NCI-H187 treated with DMSO at 0.1 percent for 48 hours (cell line): ENCODE measurements at places on chromosomes 3 and 15.

GRCh38 chr3:189309400-189309975 lies 137.7 kb downstream of the TPRG1 start:
- no peak for DNase-seq

GRCh38 chr3:100136921-100137320 lies 22.6 kb upstream of the FILIP1L start:
- no peak for DNase-seq

- DNase-seq, result no peak
Observed at GRCh38 chr15:50116477-50116876, 2.6 kb downstream of the ATP8B4 start.

GRCh38 chr3:49791571-49791970 lies 5.2 kb upstream of the IP6K1 start:
- DNase-seq, result no peak

- no peak for DNase-seq
Observed at GRCh38 chr15:42184296-42184695, 23.8 kb downstream of the VPS39 start.

DNA sequence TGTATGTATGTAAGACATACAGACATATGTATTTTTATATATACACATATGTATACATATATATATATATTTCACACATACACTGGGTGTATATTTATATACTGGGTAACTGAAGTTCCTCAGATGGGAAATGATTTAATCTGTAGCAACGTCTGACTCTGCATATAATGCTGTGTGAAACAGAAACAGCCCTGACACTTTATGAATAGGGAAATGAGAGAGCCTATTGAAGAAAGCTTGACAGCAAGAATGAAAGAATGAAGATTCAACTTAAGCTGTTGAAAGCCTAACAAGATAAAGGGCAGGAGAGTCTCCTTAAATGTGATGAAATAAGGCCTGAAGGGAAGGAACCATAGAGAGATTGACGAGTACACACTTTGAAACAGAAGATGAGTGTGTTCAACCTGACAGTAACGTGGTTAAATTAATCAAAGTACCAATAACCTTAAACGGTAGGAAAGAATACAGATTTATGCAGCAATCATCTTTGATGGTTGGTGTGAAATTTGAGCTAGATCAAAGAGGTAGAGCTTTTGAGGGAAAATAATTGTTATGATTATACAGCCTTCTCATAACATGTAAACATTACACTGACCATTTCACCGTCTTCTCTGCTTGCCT lies 169.9 kb downstream of the MECOM start:
- DNase-seq, result no peak

DNA sequence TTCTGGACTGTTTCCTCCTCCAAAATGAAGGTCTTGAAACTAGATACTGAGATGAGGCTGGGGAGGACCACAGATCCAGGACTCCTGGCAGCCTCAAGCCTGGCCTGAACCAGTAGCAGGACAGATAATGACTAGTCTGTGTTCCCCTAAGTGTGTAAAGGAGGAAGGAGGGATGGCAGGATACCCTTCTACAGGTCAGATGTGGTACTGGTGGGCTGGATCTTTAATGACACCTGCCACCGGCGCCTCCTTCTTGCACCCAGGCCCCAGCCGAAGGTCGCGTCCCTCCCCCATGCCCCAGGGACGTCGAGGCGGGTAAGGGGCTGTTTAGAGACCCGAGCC lies 556 bp downstream of the USP19 start:
- no peak for DNase-seq

GRCh38 chr3:170815340-170815739 lies 54.7 kb downstream of the RPL22L1 start:
- DNase-seq, result peak; percentile 21

DNA sequence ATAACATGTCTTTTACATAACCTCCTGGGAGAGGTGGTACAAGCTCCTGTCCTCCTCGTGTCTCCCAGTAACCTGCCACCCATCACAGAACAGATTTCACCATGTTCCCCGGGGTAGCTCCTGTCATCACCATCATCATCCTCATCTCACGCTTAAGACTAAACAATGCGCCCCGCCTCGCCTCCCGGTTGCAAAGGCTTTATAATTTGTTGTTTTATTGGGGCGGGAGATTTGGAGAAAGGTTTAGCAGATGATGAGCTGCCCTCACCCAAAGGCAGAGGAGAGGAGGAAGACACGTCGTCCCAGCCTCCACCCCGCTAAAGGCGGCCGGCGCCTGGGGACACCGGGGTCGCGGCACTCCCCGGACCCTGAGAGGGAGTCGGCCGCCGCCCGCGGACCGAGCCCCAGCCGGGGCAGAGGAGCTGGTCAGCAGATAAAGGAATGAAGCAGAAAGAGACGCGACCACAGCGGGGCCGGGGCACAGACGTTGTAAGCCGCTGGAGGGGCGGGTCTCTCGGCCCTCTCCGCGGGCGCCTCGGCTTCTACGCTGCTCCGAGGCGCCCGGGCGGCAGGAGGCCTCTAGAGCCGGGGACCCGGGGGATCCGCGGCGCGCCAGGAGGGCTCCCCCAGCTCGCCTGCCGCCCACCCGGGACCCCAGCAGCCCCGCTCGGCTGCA lies 589 bp downstream of the HERC1 start:
- no peak for DNase-seq

GRCh38 chr3:159830523-159831154 lies 158.0 kb upstream of the IL12A start:
- no peak for DNase-seq

- DNase-seq, result no peak
Observed at GRCh38 chr3:118110211-118110610, 924.4 kb downstream of the IGSF11 start.

DNA sequence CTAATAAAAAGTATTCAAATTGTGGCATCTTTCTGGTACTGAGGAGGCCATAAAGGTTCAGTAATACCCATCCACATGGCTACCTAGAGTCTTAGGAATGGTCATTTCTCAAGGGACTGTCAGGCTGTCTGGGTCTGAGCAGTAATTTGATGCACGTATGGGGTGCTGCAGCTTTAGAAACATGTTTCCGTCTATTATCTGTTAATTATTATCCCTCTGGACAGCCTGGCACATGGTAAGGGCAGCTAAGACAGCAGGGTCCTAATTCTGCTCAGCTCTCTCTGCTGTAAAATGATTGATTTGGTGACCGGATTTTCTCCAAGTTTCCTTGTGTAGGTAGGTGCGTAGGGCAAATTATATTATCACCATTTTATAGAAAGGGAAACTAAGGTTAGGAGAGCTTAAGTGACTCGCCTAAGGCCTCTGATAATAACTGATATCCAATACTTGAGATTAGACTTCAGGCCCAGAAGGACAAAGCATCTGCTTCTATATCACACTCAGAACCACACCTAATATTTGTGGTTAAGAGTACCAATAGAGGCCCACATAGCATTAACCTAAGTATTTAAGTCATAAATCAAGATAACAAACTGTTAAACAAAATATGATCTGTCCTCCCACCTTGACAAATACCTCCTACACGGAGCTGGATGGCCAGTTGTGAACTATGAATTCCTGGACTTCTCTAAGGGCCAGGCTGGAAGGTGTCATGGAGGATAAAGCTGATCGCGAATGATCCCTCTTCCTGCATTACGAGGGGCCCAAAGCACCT lies 2.9 kb upstream of the RAP2B start:
- DNase-seq, result no peak

GRCh38 chr3:173501931-173502489 lies 104.5 kb downstream of the NLGN1 start:
- DNase-seq, result no peak

- DNase-seq, result no peak
Observed at GRCh38 chr3:149532489-149533180, 58.1 kb downstream of the TM4SF4 start.

DNA sequence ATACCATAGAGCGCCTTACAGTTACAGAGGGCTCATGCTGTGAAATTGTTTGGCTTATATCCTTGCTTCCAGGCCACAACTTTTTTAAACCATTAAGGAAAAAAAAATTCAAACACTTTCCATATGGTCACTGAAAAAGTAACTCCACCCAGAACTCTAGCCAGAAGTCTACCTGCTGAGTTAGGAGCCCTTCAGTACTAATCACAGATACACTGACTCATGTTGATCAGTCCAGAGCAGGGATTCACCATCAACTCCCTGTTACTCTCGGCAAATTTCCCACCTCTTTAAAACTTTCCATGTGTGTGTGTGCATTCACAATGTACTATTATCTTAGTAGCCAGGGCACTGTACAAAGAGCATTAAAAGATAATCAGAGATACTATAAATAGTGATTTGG lies 372.8 kb downstream of the MAGI1 start:
- DNase-seq, result no peak

DNA sequence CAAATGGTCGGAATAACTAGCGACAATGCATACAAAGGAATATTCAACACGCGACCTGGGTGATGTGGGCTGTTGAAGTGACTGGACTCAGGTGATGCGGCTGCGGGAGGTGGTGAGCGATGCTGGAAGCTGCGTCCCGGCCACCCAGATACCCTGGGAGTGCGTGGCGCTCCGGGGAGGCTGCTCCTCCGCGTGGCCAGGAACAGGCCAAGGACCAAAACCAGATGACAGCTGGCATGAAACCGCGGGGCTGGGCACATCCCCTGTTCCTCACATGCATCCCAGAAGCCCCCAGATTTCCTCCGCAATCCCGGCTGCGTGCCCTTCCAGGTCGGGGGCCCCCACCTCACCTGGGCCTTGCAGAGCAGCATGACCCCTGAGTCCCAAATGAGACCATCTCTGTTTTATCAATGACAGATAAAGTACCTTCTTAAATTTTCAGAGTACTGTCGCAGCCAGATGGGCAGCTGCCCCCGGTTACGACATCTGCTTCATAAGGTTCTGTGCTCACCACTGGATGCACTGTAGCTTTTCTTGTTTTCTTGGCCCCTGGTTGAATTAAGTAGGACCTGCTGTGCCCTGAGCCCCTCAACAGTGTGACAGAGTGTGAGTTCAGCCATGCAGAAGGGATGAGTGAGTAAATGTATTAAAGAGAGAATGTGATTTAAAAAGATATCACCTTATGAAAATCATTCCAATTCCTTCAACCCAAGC lies 278.2 kb downstream of the GABRG3 start:
- no peak for DNase-seq

GRCh38 chr15:41558400-41559238 lies at the start of gene TYRO3:
TSS of gene TYRO3 (plus strand) at chr15:41559212. CDS start at chr15:41559258, 46 bp downstream.
- DNase-seq, result no peak

DNA sequence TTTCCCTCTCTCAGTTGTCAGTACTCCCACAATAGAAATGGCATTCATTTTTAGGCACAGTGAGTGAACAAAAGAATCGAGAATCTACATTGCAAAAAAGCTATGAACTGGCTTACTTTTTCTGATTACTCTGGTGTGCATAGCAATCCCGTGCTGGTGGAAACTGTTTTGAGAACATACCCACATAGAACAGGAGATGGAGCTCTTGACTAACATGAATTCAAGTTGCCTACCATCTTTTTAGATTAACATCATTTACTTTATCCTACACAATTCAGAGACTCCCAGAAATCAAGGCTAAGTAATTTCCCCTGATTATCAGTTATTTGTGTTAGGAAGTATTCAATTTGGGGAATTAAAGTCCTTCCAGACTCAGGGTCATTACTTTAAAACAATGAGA lies 326.6 kb downstream of the ARPP21 start:
- no peak for DNase-seq

- no peak for DNase-seq
Observed at GRCh38 chr3:51617597-51617996, 53.5 kb upstream of the TEX264 start.

- DNase-seq, result no peak
Observed at GRCh38 chr15:57138349-57138788, 219.9 kb downstream of the TCF12 start.
